ENCODE measurements at places on chromosomes 2 and 18. TPM values are rescaled to one million over a fixed set of nuclear protein-coding genes. Genes with fewer than 3 reads are reported as not detected.

GRCh38 chr2:65277791-65278483 is 50.3 kb downstream of the ACTR2 start:
- H3K4me1 ChIP-seq, result no peaks in the 10 kb centered on the region
- peaks cover 4% of the 10 kb centered on the region for H3K27me3 ChIP-seq
- DNase-seq, result no peak
- no peaks in the 10 kb centered on the region for H3K36me3 ChIP-seq

GRCh38 chr2:117745537-117745936 is 69.0 kb upstream of the DDX18 start:
- no peaks in the 10 kb centered on the region for H3K27me3 ChIP-seq
- H3K36me3 ChIP-seq, result no peaks in the 10 kb centered on the region
- H3K4me1 ChIP-seq, result no peaks in the 10 kb centered on the region

- peak overlapping the region; percentile 5 for H3K27ac ChIP-seq
- H3K27me3 ChIP-seq, result no peaks in the 10 kb centered on the region
- H3K36me3 ChIP-seq, result no peaks in the 10 kb centered on the region
Observed at GRCh38 chr18:9684881-9685614, 23.1 kb upstream of the RAB31 start.

- H3K4me3 ChIP-seq, result no peak overlapping the region
- H3K36me3 ChIP-seq, result no peaks in the 10 kb centered on the region
- DNase-seq, result no peak
- no peaks in the 10 kb centered on the region for H3K4me1 ChIP-seq
- H3K27ac ChIP-seq, result no peak overlapping the region
Observed at GRCh38 chr2:238703053-238703415, 144.9 kb upstream of the TWIST2 start.

GRCh38 chr2:235390108-235390815 is 103.6 kb upstream of the AGAP1 start:
- no peak for DNase-seq
- no peak overlapping the region for H3K4me3 ChIP-seq
- no peaks in the 10 kb centered on the region for H3K36me3 ChIP-seq
- no peak overlapping the region for H3K27ac ChIP-seq
- no peaks in the 10 kb centered on the region for H3K4me1 ChIP-seq

DNA sequence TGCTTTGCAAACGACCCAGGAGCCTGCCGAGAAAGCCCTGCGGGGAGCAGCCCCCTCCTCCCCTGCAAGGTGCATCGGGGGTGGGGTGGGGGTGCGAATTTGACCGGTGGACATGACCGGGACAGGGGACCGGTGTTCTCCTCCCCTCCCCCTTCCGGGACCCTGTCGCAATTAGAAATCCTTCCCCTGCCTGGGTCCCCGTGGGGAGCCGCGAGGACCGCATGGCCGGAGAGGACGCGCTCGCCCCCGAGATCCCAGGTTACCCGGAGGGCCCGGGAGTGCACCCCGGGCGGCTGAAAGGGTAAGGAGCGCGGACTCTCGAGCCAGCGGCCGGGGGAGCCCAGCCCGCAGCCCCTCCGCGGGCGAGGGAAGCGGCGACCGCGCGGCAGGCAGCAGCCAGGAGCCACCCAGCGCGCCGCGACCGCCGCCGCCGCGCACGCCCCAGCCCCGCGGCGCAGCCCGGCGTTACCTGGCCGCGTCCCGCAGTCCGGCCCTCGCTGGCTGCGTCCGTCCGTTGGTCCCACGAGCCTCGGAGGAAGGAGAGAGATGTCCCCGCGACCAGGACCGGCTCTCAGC is 482 bp downstream of the DLGAP1 start:
- no peak overlapping the region for H3K27ac ChIP-seq
- no peaks in the 10 kb centered on the region for H3K4me1 ChIP-seq
- no peak for DNase-seq
- H3K4me3 ChIP-seq, result peak overlapping the region; percentile 31
- no peaks in the 10 kb centered on the region for H3K36me3 ChIP-seq

DNA sequence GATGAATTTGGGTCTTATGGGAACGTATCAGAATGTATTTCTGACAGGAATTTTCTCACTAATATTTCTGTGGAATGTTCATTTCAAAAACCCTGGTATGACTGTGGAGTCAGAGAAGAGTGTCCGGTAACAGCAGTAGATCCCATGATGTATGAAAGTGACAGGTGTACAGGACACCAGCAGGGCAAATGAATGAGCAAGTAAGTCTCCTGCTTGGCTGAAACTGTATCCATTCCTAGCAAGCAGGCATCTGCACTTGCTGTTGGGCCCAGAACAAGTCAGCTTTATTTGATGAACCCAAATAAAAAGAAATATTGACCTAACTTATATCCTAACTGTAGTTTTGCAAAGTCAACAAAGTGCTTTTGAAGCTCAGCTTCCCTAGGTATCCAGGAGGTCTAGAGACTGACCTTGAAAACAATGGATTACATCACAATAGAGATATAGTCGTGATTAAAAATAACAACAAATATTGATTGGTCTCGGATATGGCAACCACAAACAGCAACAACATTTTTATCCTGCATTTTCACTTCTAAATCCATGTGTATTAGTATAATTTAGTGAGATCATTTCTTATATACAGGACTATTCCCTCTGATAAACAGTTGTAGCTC is 37.6 kb downstream of the NXPH2 start:
- no peaks in the 10 kb centered on the region for H3K27me3 ChIP-seq
- no peaks in the 10 kb centered on the region for H3K4me1 ChIP-seq
- no peak overlapping the region for H3K4me3 ChIP-seq
- no peaks in the 10 kb centered on the region for H3K36me3 ChIP-seq
- H3K27ac ChIP-seq, result no peak overlapping the region

GRCh38 chr2:94874277-94874997 is 3.2 kb downstream of the TEKT4 start:
- H3K4me3 ChIP-seq, result no peak overlapping the region
- DNase-seq, result no peak
- no peak overlapping the region for H3K27ac ChIP-seq
- peaks cover 8% of the 10 kb centered on the region for H3K27me3 ChIP-seq

GRCh38 chr2:98736464-98736889 is 5.5 kb upstream of the MGAT4A start:
- H3K4me1 ChIP-seq, result peaks cover 9% of the 10 kb centered on the region
- no peaks in the 10 kb centered on the region for H3K27me3 ChIP-seq
- H3K4me3 ChIP-seq, result no peak overlapping the region
- DNase-seq, result no peak
- no peak overlapping the region for H3K27ac ChIP-seq

DNA sequence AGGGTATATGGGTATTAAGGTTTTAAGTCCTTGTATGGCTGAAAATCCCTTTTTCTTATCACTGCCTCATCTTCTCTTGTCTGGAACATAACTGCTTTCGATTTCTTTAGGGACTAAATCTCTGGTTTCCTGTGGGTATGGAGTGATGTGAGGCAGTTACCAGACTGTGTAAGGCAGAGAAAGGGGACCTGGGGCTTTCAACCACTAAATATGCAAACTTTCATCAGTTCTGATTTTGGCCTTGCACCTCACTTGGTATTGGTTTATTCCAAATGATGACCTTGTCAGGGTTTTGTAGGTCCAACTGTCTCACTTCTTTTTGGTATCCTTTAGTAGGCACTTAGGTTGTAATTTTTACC is 9.3 kb downstream of the MAP4K4 start:
- H3K4me1 ChIP-seq, result peaks cover 53% of the 10 kb centered on the region
- H3K27ac ChIP-seq, result no peak overlapping the region
- no peaks in the 10 kb centered on the region for H3K36me3 ChIP-seq
- no peaks in the 10 kb centered on the region for H3K27me3 ChIP-seq
- H3K4me3 ChIP-seq, result no peak overlapping the region

DNA sequence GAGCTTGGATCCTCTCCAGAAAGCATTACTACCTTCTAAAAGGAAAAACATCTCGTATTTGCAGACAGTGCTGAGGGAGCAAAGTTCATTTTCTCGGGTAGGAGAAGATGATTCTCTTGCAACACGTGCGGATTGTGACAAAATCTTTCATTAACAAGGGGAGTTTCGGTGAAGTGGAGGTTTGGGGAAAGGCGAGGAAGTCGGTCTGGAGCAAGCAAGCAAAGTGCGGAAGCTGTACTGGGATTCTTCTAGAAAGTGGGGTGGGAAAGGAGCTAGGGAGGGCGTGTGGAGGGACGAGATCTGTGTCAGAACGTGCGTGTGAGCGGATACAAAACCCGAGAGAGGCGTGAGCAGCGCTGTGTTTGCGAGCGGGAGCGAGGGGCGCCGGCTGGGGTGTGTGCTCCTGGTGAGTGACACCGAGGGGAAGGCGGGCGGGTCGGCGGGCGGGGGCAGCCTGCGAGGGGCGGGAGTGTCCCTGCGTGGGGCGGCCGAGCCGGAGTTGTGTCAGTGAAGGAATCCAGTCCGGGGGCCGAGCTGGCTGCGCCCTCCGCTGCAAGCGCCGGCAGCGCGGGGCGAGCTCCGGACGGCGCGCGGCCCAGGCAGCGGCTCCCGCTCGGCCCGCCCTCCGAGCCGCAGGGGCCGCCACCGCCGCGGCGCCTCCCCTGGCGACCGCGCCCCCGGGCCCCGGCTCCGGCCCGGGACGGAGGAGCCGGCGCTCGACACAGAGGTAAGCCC is at the start of gene SPATS2L:
Gene SPATS2L (plus strand): TSS at position 498 of the 735 bp plus-strand sequence. CDS start 82,552 bp downstream, outside the sequence.
- peak within 1 kb of the TSS; percentile 91 for H3K4me3 ChIP-seq
- no peaks in the 10 kb centered on the region for H3K27me3 ChIP-seq
- DNase-seq, result peak; percentile 64
- no peaks in the 10 kb centered on the region for H3K36me3 ChIP-seq
- peak within 1 kb of the TSS; percentile 95 for H3K27ac ChIP-seq

GRCh38 chr18:50622865-50623393 is 63.0 kb downstream of the MAPK4 start:
- H3K4me3 ChIP-seq, result no peak overlapping the region
- no peaks in the 10 kb centered on the region for H3K27me3 ChIP-seq
- DNase-seq, result no peak
- H3K27ac ChIP-seq, result no peak overlapping the region
- no peaks in the 10 kb centered on the region for H3K36me3 ChIP-seq

DNA sequence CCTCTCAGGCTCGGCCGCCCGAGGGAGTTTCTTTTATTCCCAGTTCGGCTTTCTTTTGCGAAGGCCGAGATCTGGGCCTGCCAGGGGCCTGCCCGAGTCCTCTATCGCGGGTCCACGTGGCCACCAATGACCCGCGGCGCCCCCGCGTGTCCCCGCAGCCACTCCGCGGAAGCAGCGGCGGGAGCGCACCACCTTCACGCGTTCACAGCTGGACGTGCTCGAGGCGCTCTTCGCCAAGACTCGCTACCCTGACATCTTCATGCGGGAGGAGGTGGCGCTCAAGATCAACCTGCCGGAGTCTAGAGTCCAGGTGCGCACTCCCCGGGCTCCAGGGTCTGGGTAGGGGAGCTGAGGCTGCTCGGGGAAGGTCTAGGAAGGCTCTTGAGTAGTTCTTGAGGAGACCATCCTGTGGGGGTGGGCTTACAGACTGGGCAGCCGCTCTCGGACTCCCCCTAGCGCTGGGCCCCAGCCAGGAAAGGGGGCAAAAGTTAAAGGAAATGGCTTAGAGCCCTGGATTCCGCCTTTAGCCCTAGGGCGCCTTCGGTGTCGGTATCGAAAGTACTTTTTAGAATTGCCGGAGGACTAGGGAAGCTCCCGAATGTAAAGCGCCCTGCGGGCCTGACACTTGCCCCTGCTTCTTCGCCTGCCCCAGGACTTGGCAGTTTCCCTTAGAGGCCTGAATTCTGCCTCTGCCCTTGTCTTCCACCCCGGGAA is 3.4 kb downstream of the OTX1 start:
- peaks cover 58% of the 10 kb centered on the region for H3K4me1 ChIP-seq
- peak overlapping the region; percentile 14 for H3K4me3 ChIP-seq
- no peak for DNase-seq
- peaks cover 100% of the 10 kb centered on the region for H3K27me3 ChIP-seq
- H3K27ac ChIP-seq, result no peak overlapping the region

DNA sequence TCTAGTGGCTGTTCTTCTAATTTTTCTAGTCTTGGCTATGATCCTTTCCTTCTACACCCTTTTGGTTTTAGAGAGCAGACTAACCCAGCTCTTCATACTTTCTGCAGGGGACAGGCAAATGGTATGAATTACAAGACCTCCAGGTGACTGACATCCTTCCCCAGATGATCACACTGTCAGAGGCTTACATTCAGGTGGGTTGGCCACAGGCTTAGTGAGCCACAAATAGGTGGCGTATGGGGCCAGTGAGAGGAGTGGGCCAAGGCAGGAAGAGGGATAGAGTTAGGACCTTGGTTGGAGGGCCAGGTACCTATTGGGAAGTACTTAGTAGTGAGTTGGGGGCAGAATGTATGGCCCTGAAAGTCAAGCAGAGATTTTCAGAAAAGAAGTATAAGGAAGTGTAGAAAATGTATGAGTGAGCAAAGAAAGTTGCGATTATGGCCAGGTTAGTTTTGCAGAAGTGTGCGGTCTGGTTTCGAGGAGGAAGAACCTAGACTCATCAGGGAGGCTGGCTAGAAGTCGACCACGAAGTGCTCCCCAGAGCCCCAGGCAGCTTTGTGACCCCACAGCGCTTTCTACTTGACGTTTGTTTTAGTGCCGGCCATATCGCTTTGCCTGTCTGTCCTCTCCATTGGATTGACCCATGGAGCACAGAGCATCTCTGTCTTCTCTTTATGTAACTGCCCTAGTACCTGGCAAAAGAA is 20.0 kb downstream of the SFTPB start:
- no peaks in the 10 kb centered on the region for H3K27me3 ChIP-seq
- peak overlapping the region; percentile 87 for H3K27ac ChIP-seq
- no peak overlapping the region for H3K4me3 ChIP-seq
- H3K36me3 ChIP-seq, result no peaks in the 10 kb centered on the region

DNA sequence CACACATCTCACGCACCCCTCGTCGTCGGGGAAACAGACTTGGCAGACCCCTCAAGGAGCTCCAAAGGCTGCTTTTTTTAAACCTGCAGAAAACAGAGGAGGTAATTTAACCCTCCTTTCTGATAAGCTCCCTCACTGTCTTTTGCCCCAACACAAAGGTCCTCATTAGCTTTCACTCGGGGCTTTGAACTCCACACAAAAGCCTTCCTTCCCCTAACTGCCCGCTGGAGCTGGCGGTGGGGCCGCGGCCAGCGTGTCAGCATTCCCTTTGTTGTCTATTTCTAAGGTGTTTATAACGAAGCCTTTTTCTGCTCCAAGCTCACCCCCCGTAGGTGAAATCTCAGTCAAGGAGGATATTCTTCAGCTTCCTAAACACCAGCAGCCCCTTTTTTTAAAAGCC is 43.5 kb upstream of the ID2 start:
- H3K36me3 ChIP-seq, result no peaks in the 10 kb centered on the region
- no peak overlapping the region for H3K27ac ChIP-seq
- H3K4me1 ChIP-seq, result no peaks in the 10 kb centered on the region
- H3K4me3 ChIP-seq, result no peak overlapping the region

DNA sequence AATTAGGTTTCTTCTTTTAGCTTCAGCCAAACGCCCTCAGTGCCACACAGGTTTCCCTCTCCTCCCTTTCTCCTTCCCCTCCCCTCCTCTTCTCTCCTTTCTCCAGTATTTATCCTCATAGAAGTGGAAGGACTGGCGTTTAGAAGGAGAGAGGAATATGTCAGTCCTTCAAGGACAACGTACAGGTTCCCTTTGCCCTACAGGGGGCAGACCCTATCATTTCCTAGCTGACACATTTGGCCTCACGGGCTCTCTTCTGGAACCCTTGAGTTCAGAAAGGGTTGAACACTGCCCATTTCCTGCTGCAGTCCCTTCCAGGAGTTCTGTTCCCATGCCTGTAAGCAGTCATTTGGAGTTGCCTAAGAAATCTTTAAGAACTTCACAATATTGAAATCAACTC is 46.1 kb downstream of the CDCA7 start:
- no peak overlapping the region for H3K4me3 ChIP-seq
- no peaks in the 10 kb centered on the region for H3K36me3 ChIP-seq
- H3K4me1 ChIP-seq, result peaks cover 3% of the 10 kb centered on the region
- DNase-seq, result no peak
- H3K27me3 ChIP-seq, result peaks cover 2% of the 10 kb centered on the region
- no peak overlapping the region for H3K27ac ChIP-seq

Gene PRSS56
- total RNA-seq, result 2.5 TPM

Gene ANKRD62
- total RNA-seq, result not detected

Gene MAP3K20
- total RNA-seq, result 242 TPM

Gene TUBB8B
- total RNA-seq, result not detected

Gene SLC5A7
- total RNA-seq, result not detected

Gene MATN3
- total RNA-seq, result 0.26 TPM

Gene SERPINB13
- total RNA-seq, result not detected

Gene FAM110C
- not detected for total RNA-seq

Gene CERS6
- total RNA-seq, result 16.3 TPM
